Stimulated activated CD4-positive, alpha-beta T cell treated with anti-CD3 and anti-CD28 coated beads, Interleukin-4, amount 100 ng/mL, for 4 hours (primary cell): ENCODE measurements at places on chromosomes 3 and 15.

GRCh38 chr3:43932921-43933320 lies 242.2 kb downstream of the ABHD5 start:
- DNase-seq: no peak

GRCh38 chr3:187770224-187770623 lies 25.0 kb upstream of the BCL6 start:
- DNase-seq: no peak

DNA sequence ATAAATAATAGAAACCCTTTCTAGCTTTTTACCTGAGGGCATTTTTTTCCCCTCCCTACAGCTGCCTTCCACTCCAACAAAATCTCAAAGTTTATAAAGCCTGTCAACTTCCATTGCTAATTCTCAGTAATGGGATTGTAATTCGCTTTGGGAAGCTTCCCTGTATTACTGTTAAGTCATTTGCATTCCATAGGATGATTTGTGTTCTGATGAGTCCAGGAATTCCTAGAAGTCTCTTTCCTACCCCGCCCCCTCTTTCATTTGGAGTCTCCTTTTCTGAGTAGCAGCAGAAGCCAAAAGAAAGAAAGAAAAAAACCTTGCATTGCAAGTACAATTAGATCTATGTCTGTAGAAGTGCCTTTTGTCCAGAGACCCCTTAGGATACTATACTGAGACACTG lies 1033.3 kb downstream of the IGSF11 start:
- DNase-seq: no peak

DNA sequence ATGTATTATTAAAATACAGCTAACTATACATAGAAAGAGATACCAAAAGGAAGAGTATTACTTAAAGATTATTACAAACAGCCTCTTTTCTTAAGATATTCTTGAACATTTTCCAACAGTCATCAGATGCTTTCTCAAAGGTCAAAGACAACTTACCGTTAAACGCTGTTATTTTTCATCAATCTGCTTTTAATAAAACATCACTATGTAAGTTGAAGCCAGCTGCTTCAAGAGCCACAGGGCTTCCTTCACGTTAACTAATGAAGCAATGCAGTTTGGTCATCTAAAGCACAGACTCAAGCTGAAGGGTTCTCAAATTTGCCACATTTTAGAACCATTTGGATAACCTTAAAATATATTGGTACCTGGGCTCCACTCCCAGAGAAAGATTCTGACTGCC lies 578.8 kb downstream of the ROBO2 start:
- DNase-seq: no peak

GRCh38 chr3:58603606-58604005 lies 26.4 kb upstream of the FAM107A start:
- no peak for DNase-seq

GRCh38 chr3:16406579-16406978 lies 106.9 kb downstream of the RFTN1 start:
- no peak for DNase-seq

DNA sequence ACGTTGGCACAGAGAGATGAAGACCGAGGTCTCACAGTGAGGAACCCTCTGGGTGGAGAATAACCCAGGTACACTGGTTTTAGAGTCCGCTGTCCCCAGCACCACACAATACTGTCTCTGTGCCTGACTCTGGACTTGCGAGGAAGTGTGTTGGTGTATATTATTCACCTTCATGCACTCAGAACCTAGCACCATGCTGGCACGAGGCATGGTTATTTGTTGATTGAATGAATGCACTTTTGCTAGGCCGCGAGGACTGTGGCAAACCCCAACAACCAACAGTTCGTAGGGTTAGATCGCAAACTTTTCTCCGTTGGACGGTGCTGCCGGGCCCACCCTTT lies 484 bp upstream of the C3orf52 start:
- no peak for DNase-seq

GRCh38 chr15:56812221-56812620 lies 78.9 kb upstream of the ZNF280D start:
- no peak for DNase-seq

DNA sequence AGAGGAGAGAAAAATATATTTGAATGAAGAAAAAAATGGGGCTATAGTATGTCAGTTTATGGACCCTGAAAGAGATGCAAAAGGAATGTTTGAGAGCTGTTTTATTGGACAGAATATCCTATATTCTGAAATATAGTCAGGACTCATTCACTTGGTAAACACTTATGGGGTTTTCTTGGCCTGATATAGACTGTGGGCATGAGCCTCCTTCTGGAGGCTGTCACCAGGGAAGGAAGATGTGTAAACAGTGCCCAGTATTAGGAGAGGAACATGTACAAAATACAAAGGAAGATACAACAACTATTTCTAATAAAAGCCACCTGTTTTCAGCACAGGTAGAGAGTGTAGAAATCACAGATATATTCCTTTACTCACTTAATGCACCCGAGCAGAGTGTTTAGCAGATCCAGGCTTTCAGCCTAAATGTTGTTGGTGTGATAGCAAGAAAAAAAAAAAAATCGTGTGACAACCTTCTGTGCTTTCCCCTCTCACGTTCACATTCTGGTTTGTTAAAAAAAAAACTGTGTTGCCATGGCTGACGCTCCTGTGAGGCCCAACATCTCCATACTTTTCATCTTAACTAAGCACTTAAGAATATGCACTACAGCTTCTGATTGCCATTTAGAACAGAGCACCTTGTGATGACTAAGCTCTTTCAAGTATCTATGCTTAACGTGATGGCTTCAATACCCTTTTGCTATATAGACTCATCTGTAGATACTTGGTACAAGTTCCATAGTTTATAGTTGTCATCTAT lies 134.1 kb downstream of the MBNL1 start:
- no peak for DNase-seq

- DNase-seq: no peak
Observed at GRCh38 chr3:60856257-60857046, 394.8 kb downstream of the FHIT start.

GRCh38 chr15:97783240-97783639 lies 177.3 kb upstream of the ARRDC4 start:
- no peak for DNase-seq

GRCh38 chr3:20742903-20743552 lies 557.0 kb upstream of the SGO1 start:
- DNase-seq: no peak

DNA sequence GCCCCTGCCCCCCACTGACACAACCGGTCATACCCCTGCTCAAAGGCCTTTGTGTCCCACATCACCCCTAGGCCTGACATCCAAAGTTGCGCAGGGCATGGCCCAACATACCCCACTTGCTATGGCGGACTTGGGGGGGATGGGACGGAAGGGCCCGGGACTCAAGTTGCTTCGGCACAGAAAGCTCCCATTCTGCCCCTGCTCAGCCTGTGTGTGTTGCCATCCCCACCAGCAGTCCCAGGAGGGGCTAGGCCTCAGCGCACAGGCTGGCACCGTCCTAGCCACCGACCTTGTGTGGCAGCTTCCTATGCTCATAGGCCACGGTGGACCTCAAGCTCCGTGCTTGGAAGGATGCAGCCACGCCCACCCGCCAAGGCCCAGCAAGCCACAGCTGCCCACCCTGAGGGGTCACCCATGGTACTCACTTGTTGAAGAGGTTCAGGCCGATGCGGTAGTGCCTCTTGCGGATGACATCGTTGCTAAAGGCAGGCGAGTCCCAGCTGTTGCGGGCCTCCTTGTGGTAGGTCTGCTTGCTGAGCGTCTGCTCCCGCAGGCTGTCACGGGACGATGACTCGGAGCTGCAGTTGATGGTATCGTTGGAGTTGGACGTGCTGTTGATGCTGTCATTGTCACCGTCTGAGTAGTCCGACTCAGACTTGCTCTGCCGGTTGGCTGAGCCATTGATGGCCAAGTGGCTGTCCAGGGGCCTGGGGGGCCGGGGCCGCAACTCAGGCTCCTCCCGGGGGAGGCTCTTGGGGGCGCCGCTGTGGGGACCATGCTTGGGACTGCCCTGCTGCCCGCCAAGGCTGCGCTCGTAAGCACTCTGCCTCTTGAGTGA lies 93.9 kb upstream of the RPL32 start:
- no peak for DNase-seq

GRCh38 chr3:191362037-191362436 lies 31.7 kb upstream of the UTS2B start:
- no peak for DNase-seq

DNA sequence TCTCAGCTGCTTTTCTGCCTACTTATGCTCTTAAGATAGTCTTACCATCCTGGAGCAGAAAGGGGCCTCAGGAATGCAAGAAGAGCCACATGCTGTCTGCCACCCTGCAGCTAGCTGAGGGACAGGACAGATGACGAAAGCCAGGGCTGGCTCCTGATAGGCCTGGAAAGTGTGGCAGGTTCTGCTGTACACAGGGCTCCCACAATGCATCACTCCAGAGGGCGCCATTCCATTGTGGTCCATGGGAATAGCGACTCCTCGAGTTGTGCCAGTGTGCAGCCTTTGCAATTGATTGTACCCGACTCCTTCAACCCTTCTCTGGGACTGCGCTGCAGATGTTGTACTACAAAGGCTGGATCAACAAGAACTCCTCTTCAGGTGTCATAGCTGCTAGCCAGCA lies 11.2 kb downstream of the ACAN start:
- no peak for DNase-seq

GRCh38 chr3:17412950-17413530 lies 329.4 kb downstream of the TBC1D5 start:
- no peak for DNase-seq

DNA sequence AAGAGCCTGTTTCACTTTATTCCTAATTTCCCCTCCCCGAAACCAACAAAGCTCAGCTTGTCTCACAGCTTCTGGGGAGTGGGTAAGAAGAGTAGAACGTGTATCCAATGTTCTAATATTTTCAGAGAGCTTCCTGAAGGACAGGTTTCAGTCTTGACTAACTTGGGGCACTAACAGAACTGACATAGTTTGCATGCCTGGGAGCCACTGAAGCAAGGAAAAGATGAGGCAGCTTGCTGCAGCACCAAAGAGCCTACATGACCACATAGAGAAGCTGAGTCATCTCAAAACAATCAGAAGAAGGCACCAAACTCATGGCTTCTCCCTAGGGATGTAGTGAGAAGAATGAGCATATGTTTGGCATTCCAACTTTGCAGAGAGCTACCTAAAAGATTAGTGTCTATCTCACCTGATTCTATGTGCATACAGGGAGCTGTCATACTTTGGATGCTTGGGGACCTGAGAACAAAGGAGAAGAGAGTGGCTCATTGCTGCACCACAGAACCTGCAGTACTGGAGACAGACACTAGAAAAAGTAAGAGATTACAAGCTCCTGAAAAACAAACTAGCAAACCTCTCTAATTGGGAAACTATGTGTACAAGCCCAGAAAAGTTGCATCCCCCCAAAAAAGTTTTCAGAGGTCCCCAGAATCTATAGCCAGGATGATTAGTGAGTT lies 86.9 kb downstream of the DCLK3 start:
- no peak for DNase-seq

DNA sequence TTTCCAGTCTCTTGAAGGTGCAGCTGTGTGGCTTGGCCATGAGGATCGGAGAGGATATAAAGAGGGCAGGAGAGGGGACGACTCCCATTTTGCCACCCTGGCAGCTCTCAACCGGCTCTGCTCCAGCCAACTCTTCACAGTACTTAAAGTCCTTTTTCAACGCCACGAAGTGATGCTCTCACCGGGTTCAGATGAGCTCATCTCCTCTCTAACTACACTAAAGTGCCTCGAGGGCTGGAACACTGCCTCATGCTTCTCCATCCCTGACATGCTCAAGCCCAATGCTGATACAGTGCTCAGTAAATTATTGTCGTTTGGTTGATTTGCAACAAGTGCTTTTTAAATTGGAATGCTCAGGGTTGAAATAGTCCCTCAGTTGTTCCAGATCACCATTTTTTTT lies 97.8 kb downstream of the GTPBP8 start:
- no peak for DNase-seq

- DNase-seq: no peak
Observed at GRCh38 chr15:29633971-29634370, 188.3 kb downstream of the TJP1 start.

GRCh38 chr3:127419641-127420553 lies 132.1 kb upstream of the PRR20G start:
- DNase-seq: no peak

DNA sequence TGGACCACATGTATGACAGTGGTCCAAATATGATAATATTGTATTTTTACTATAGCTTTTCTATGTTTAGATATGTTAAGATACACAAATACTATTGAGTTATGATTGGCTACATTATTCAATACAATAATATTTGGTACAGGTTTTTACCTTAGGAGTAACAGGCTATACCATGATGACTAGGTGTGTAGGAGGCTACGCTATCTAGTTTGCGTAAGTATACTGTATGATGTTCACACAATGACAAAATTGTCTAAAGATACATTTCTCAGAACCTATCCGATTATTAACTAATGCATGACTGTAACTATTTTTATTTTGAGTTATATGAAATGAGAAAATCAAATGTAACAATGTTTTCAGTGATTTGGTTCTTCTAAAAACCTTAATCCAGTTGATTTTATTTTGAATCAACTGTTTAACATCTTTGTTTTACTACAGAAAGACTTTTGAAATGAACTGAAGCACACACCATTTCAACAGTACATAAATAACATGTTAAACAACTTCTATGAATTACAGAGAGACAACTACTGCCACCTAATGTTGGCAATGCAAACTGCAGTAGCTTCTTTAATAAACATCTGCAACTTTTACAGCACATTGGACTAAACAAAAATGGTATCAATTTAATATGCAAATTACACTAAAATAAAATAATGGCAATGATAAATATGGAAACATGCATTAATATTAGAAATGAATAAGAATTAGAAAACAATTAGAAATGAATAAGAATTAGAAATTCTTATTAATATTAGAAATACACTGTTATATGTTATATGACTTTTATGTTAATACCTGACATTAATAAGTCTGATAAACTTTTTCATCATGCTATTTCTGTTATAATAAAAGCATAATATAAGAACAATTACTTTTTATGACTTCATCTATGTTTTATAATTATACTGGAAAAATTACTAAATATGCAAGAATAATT lies 255.7 kb downstream of the MBNL1 start:
- DNase-seq: no peak

- DNase-seq: no peak
Observed at GRCh38 chr3:8542190-8543135, 40.8 kb downstream of the LMCD1 start.

DNA sequence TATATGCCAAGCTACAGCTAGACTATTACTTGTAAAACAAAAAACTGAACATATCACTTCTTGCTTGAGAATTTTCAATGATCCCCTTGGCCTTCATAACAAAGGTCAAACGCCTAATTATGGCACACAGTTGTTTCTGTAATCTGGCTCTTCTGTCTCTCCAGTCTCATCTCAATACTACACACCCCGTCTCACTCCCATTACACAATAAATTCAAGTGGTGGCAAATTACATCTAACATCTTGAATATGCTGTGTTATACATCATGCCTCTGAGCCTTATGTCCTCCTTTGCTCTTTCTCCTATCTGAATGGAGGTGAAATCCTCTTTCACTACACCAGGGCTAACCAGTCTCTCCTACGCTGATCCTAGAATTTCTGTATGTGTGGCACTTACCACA lies 140.4 kb downstream of the TBL1XR1 start:
- no peak for DNase-seq
